Stimulated activated CD8-positive, alpha-beta memory T cell treated with anti-CD3 and anti-CD28 coated beads, Interleukin-7, amount 100 ng/mL, for 4 hours (primary cell): ENCODE measurements at places on chromosomes 13 and 19.
A peak's percentile ranks its signal among the peaks of the same experiment; 100 is the strongest.

- no peak for DNase-seq
Observed at GRCh38 chr19:5806905-5807304, 2.0 kb downstream of the NRTN start.

DNA sequence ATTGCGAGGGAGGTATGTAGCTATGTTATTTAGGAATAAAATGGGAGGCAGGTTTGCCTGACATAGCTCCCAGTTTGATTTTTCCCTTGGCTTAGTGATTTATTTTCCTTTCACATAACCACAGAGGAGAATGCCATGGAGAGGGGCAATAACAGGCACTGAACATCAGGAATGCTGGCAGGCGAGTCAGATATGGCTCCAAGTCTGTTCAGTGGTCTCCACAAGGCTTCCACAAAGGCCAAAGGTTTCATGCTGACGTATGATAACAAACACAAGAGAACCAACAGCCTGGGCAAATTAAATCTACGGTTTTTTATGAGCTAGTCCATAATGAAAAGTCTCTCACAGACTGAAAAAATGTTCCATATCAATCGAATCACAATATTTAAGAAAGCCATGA lies 66.7 kb downstream of the SUCLA2 start:
- DNase-seq: no peak

DNA sequence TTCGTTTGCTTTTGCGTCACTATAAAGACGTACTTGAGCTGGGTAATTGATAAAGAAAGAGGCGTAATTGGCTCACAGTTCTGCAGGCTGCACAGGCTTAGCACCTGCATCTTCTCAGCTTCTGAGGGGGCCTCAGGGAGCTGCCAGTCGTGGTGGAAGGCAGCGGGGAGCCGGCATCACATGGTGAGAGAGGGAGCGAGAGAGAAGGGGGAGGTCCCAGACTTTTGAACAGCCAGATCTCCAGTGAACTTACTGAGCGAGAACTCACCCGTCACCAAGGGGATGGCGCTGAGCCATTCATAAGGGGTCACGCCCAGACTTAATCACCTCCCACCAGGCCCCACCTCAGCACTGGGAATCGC lies 58.7 kb upstream of the F7 start:
- no peak for DNase-seq

DNA sequence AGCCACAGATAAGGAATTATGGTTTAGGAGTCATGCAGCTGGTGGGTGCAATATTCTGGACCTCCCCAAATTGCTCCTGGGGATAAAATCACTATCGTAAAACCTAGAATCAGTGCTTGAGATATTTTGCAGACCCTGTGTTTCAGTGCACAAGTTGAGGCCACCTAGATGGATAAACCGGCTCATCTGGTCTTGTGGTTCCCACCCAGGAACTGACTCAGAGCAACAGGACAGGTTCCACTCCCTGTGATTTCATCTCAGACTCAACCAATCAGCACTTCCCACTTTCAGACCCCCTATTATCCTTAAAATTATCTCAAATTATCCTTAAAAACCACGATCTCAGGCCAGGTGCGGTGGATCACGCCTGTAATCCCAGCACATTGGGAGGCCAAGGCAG lies 21.0 kb downstream of the FBXL12 start:
- no peak for DNase-seq

- DNase-seq: no peak
Observed at GRCh38 chr13:34750078-34750931, 191.8 kb upstream of the NBEA start.

DNA sequence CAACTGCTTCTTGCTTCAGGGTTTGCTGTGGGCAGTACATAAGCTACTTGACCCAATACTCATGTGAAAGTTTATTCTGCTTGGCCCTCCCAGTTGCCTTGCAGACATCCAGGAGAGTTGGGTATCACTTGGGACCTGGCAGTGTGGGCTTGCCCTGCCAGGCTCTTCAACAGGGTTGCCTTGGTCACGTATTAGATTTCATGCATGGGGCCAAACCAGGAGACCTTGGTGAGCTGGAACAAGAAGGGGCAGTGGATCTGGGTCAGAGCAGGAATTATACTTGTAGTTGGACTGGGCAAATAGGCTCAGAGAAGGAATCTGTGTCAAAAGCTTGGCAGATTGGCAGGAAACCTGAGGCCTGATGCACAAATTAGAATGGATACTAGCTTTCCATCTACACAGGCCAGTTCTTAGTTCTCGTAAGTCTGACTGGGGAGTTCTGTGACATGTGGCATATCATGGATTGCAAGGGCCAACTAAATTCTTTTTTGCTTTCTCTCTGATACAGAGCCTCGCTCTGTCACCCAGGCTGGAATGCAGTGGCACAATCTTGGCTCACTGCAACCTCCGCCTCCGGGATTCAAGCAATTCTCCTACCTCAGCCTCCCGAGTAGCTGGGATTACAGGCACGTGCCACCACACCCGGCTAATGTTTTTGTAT lies 192.6 kb upstream of the SERP2 start:
- no peak for DNase-seq

- DNase-seq: peak; percentile 44
Observed at GRCh38 chr19:46718157-46718933, 1.4 kb upstream of the PRKD2 start.

DNA sequence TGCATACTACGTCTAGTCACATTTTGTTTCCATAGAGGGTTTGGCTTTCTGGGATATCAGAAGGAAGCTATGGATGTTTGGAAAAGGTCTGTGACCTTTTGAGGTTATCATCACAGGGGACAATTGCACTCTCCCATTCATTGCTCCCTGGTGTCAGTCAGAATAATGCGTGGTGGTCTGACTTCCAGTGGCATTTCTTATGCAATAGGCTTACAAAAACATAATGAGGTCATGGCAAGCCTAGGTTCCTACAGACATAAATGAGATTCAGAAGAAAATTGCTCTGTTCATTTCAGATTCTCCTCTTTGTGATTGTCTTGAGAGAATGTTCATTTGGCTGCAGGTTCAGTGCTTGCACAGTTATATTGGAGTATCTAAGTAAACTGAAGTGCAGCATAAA lies 54.6 kb downstream of the ARHGAP35 start:
- DNase-seq: no peak

GRCh38 chr13:42017264-42017663 lies 31.2 kb upstream of the DGKH start:
- DNase-seq: no peak

DNA sequence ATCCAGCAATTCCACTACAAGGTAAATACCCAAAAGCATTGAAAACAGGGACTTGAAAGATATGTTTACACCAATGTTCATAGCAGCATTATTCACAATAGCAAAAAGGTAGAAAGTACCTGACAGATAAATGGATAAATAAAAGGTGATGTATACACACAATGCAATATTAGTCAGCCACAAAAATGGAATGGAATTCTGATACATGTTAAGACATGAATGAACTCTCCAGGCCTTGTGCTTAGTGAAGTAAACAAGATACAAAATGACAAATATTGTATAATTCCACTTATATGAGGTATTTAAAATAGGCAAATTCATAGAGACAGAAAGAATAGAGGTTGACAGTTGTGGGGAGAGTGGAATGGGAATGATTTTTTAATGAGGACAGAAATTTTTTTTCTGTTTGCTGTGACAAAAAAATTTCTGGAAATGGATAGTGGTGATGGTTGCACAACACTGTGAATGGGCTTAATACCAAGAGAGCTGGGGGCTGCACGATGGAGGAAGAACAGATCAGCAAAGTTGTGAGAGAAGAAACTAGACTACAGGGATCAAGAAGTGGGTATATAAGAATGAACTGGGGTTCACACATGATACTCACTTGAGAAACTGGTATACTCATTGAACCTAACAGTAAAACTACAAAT lies 137.2 kb downstream of the MZT1 start:
- no peak for DNase-seq

DNA sequence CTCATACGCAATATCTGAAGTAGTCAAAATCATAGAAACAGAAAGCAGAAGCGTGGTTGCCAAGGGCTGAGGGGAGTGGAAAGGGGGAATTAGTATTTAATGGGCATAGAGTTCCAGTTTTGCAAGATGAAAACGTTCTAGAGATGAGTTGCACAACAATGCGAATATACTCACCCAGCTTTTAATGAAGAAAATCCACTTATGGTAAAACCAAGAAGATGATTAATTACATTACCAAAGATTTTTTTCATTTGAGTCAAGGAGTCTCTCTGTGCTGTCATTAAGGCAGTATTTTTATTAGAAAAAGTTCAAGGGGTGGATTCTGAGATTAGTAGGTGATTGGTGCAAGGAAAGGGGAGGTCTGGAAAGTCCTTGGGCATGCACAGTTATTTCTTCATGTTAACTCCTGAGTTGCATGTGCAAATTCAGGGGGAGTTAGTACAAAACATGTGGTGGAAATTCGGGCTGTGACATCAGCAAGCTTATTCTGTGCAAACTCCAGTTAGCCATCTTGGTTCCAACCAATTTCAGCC lies 6.9 kb upstream of the CBY2 start:
- no peak for DNase-seq

DNA sequence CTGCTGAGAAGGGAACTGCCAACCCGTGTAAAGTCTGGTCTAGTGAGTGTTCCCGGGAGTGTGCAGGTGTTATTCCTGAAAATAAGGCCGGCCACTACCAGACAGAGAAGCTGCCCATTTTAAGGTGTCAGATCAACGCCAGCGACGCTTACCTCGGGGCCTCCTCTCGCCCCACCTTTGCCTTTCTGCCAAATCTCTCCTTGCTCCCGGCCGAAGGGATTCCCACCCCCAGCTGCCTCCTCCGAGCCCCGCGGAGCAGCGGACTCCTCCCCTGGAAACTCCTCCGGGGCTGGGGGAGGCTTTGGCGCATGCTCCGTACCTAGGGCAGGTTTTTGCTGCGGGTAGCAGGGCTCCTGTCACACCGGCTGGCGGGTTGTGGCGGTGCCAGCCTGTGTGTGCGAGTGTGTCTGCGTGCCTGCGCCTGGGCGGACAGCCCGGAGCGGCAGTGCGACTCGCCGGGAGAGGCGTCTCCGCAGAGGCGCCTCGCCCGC lies at the start of gene HS6ST3:
Gene HS6ST3, plus strand, starts transcription at position 359 of the 491 bp plus-strand sequence.
- no peak for DNase-seq

DNA sequence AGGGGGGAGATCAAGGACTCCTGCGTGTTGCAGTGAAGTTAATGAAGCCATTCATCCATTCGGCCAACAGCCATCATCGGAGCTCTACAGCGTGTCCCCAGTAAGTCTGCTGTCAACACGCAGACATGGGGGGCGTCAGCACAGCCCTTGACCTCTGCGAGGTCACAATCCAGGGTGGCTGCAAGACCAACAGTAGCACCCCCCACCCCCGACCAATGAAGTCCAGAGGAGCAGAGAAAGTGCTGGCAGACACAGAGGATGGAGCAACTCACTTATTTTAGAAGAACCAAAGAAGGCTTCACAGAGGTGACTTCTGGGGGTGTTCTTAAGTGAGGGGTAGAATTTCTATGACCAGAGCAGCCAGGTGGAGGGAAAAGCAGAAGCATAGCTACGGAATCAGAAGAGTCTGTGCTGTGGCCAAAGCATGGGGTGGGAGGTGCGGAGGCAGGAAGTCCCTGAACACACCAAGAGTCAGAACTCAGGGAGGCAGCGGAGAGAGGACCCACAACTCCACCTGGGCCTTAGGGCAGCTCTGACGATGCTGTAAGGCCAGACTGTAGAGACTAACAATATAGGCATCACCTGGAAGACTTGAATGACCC lies 185.4 kb downstream of the FOXO1 start:
- DNase-seq: no peak

- DNase-seq: no peak
Observed at GRCh38 chr19:17200408-17201079, 14.6 kb upstream of the USE1 start.

DNA sequence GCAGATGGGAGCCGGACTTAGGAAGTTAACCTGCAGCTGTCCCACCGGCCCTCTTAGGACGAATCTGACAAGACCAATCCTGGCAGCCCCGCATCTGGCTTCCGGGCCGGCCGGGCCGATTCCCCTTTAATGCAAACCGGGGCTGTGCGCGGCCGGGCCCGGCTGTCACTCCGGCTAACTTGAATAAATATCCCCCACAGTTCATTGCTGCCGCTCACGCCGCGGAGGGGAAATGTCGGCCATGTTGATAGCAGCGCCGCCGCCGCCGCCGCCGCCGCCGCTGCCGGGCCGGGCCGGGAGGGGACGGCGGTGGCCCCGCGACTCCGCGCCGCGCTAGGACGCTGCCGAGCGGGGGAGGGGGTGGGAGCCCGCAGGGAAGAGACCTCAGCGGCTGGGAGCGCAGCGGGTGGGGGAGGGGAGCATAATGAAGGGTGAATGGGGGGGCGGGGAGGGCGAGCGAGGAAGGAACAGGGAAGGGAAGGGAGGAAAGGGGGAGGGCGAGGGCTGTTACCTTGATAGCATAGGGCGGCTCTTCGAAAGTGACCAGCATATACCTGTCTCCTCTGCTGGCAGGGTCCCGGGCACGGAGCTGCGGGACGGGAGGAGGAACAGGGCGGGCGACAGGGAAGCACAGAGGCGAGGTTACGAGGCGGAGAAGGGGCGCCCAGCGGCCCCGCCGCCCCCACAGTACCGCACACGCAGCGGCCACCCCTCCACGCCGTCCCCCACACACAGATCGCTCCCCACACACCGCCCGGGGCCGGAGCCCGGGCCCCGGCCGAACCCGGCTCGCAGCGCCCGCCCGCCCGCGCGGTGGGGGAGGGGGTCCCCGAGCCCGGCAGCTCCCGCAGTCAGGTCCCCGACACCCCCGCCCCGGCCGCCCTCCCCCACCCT lies 1.1 kb downstream of the INTS6 start:
- DNase-seq: peak; percentile 51

DNA sequence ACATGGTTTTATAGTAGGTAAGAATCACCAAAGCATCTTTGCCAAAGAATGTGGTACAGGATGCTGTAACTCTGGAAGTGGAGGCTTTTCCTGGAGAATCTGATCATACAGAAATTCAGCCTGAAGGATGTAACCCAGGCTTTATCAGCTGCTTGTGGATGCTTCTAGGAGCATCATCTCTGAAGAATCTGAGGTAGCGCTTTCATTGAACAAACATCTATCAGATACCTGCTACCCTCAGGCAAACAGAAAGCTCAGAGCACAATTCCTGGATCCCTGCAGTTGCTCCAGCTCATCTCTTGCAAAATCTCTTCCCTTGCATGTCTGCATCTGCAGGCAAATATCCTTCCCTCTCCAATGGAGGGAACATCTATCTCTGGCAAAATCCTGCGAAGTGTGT lies 9.3 kb downstream of the FAM124A start:
- no peak for DNase-seq

DNA sequence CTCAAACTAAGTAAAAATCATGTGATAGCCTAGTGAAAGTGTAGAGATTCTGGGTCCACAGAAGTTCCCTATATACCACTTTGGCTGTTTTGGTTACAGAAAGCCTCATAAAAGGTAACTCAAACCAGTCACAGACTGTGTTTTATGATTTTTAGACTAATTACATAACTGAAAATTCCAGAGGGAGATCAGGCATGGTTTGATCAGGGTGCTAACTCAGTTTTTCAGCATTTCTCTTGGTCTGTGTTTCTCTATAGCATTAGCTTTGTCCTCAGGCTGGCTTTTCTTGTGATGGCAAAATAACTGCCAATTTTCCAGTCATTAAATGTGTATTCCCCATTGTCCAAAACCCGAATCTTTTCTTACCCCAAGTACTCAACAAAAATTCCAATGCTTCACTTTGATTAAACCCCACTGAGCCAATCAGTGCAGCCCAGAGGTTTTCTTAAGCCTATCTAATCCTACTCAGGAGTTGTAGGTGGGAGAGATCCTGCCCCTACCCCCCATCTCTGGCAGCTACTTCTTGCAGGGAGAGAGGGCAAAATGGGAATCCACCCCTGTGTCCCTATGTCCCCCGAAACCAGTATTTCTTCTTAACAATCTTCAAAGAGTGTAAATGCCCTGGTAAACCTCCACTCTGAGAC lies 8.6 kb upstream of the FXYD3 start:
- no peak for DNase-seq
